ENCODE measurements at places on chromosomes 2 and 18.
A peak's percentile ranks its signal among the peaks of the same experiment; 100 is the strongest.

DNA sequence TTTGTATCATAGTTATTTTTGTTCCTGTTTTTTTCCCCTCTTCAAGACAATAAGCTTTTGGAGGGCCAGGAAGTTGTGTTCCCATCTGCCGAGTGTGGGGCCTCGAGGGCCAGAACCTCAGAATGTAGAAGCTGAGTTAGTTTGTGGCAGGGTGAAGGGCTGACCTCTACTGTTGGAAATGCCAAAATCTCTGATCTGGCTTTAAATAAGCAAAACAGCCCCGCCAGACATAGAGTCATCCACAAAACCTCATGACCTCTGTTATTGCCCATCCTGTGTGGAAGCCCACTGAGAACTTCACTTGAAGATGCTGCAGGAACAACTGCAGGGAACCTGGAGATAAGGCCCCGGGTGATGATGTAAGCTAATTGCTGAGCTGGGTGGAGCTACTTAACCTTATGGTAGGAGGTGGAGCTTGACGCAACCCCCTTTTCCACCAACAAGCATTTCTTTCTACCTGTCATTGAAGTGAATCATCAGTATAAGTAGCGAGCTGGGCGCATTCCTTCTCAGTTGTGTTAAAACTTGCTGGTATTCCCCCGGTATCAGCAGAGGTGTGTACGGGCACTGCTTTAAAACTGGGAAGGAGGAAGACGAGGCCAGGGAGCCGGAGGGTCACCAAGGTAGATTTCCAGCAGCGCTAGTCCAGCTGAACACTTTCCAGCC, 177.2 kb downstream of the NEDD4L start:
- DNase-seq = no peak

- no peak for DNase-seq
Measured at GRCh38 chr2:111982822-111983221, 72.2 kb upstream of the TMEM87B start.

GRCh38 chr2:67277450-67277849, 119.7 kb upstream of the ETAA1 start:
- DNase-seq = no peak

GRCh38 chr2:99879481-99879880, 262.9 kb downstream of the AFF3 start:
- no peak for DNase-seq

- DNase-seq = no peak
Measured at GRCh38 chr2:96324721-96325040, 436 bp upstream of the ITPRIPL1 start.

GRCh38 chr2:198973181-198973580, 484.6 kb downstream of the SATB2 start:
- DNase-seq = no peak

GRCh38 chr2:120735746-120736170, at the start of gene GLI2:
GLI2 (plus strand) TSS chr2:120735868; CDS start chr2:120797321, 61,453 bp downstream.
- DNase-seq = peak; percentile 46

GRCh38 chr2:171879865-171880264, 14.2 kb downstream of the SLC25A12 start:
- no peak for DNase-seq

DNA sequence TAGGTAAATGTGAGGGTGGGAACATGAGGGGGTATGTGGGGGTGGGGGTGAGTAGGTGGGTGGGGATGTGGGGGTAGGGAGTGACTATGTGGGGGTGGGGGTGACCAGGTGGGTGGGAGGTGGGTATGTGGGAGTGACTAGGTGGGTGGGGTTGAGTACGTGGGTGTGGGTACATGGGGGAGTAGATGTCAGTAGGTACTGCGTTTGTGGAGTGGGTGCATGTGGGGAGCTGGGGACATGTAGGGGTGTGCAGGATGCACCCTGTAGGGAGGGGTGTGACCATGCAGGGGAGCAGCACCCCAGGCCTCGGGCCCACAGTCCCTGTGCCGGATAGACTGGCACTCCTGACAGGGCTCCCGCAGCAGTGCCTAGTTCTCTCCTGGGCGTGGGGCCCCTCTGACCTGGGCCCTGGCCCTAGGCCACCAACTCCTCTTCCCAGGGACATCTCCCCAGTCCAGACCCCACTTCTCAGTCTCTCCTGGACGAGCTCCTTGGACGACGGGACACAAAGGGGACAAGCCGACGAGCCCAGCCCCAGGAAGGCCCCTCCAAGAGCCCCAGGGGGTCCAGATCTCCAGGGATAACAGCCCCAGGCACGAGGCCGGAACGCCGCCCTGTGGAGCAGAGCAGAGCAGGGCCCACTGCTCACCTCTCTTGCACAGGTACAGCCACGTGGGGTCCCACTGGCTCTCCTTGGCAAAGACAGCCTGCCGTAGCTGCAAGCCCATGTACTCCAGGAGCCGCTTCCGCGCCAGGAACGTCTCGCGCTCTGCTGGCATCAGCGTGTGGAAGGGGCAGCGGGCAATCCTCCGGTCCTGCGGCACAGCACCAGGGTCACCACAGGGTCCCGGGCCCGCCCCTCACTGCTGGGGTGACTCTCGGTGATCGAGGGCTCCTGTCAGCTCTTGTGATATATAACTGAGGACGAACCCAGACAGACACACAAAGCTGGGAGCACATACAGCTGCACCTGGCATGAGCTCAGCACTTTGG, 58.2 kb downstream of the ANKMY1 start:
- no peak for DNase-seq

- no peak for DNase-seq
Measured at GRCh38 chr18:40292985-40293710, 1661.9 kb upstream of the PIK3C3 start.

- DNase-seq = no peak
Measured at GRCh38 chr2:110126906-110127305, 11.3 kb upstream of the MALL start.

- no peak for DNase-seq
Measured at GRCh38 chr2:241912021-241912555, 42.6 kb downstream of the RTP5 start.

- no peak for DNase-seq
Measured at GRCh38 chr2:76700894-76701293, 821.3 kb downstream of the LRRTM4 start.

DNA sequence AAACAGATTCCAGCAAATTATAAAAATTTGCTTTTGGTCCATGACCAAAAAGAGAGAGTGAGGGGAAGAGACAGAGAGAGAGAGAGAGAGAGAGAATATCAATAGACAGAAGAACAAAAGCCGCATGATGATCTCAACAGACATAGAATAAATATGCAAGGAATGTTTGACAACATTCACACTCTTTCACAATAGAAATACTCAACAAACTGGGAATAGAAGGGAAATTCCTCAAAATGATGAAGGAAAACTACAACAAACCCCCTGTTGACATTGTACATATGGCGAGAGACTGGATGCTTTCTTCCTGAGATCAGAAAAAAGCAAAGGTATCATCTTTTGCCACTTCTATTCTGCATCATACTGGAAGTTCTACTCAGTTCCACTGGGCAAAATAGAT, 309.7 kb downstream of the RAD51AP2 start:
- no peak for DNase-seq

DNA sequence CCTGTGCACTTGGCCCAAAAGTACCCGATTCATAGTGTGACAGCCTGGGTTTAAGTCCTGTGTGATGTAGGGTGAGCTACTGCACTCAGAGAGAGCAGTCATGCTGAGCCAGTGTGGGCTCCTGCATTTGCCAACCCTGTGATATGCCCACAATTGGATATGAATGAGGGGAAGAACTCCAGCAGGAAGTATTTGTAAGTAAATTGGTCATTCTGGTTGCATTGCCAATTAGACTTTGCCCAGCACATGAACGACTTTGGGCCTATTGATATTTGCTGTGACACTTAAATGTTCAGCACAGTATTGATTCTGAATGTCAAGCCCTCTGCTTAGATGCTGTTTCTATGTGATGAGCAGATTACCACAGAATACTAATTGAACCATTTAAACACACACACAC, 570.9 kb downstream of the PIK3C3 start:
- DNase-seq = no peak

GRCh38 chr2:150686391-150686790, 198.9 kb upstream of the RND3 start:
- DNase-seq = no peak

DNA sequence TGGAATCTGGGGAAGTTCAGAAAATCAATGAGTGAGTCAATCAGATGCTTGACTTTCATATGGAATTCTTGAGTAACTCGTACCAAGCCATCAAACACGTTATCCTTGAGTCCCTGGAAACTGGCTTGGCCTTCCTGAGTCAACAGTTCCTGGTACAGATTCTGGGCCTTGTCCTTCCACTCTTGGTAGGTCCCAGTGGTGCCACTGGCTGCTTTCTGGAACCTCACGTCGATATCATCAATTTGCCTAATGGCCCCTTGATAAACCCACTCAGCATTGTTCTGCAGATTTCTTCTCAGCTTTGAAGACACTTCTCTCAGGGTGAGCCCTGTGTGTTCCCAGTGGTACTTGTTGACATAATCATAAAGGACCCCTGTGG, 41.1 kb downstream of the APOB start:
- DNase-seq = no peak

GRCh38 chr2:193980599-193980998, 1676.4 kb upstream of the SLC39A10 start:
- no peak for DNase-seq

- DNase-seq = no peak
Measured at GRCh38 chr2:141437521-141437920, 693.3 kb downstream of the LRP1B start.

- no peak for DNase-seq
Measured at GRCh38 chr2:53182601-53183000, 585.0 kb upstream of the CHAC2 start.

DNA sequence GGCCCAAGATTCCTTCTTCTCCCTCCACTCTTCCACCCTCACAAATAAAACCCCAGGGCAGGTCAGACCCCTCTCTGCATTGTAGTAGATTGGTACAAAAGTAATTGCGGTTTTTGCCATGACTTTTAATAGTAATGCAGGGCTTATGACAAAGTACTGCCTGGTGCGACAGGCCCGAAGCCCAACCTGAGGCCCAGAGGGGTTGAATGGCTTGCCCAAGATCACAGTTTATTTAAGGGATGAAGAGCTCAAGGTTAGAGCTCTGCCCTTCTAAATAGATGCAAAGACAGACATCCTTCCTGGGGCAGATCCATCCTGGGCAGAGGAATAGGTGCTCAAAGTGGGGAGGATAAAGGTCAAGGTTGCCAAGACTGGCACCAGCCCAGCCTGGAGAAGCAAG, 899 bp upstream of the PSTPIP2 start:
- no peak for DNase-seq

DNA sequence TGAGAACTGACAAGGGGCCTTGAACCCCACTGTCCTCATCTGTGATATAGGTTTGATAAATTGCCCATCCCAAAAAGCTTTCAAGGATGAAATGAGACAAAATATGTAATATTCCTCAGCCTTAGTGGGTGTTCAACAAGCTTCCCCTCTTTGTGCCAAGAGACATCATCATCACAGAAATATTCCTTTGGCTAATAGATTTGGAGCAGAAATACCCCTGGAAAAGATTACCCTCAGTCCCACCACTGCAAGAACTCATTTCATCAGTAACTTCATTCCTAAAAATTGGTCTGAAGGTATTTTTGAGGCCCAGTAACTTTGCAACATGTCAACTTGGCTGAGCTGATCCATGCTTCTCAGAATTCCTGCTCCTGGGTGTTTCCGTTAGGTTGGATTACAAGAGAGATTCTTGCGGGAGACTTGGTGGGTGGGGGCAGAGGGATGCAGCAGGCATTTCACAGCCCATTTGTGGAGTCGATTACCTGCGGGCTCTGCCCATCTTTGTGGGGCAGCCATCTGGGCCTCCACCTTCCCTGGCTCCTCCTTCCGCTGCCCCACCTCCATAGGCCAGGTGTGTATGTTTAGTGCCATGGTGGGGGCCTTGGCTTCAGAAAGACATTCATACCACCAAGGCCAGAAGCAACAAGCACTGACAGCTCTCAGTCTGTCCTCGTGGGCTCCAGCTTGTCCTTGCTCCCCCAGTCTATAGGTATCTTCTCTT, 263.9 kb downstream of the GLI2 start:
- DNase-seq = no peak

GRCh38 chr18:31410716-31411483, 34.3 kb downstream of the DSG4 start:
- DNase-seq = no peak

DNA sequence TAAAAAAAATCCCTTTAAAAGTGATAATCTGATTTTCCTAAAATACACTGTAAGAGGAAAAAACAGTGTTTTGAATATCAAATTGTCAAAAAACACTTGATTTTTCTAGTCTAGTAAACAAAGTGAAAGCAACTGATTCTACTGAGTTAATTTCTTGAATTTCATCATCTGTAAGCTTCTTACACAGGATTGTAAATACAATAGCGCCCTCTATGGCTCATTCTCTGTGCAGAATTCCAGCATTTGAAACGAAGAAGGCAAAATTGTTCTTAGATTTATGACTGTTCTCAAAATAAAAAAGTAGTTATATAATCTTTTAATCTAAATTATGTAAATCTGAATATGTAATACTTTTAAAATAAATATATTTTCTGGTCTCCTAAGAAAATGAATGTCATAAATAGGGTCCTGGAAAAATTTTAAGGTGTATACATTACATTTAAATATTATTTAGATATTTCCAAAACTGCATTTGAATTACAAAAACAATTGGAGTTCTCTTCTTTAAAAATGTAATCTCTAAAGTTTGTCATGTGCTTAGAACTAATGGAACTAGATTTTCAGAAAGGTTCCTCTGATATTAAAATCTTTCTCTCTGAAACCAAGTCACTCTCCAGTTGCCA, 176.9 kb upstream of the MC4R start:
- no peak for DNase-seq

- DNase-seq = no peak
Measured at GRCh38 chr18:33821503-33821902, 243.5 kb downstream of the ASXL3 start.
